ENCODE measurements at places on chromosomes 2 and 18.
A peak's percentile ranks its signal among the peaks of the same experiment; 100 is the strongest.

DNA sequence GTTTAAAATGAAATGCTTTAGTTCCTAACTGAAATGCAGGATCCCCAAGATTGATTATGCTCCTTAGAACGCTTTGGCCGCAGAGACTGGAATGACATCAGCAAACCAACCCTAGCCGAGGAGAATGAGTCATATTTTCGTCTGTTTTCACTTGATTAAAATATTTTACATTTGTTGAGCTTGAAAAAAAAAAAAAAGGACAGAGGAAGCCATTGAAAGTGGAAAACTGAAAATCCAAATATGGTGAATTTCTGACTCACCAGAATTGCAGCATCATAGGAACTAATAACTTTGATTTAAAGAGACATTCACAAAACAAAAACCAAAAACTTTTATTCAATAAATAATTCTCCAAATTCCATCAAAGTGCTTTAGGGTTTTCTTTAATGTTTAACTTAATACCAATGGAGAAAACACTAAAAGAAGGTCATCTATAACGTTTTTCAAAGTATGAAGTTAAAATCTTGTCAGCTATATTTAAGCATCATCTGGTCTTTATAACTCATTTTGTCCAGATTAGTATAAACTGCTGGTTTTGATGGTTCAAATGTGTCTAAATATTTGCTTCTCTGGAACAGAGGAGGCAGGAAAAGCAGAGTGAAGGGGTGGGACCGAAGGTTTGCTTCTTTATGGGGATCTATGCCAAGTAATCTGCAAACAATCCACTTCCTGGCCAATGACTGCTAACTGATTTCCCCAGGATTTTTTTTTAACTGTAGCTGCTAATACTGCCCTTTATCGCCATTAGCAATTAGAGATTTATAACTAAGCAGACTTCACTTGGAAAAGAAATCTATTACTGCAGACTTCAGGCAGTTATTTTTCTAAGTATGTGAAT lies 30.9 kb upstream of the COL5A2 start:
- no peaks in the 10 kb centered on the region for H3K27me3 ChIP-seq
- H3K36me3 ChIP-seq = no peaks in the 10 kb centered on the region
- no peak overlapping the region for H3K27ac ChIP-seq
- no peak for DNase-seq
- no peaks in the 10 kb centered on the region for H3K4me1 ChIP-seq

- no peak for DNase-seq
- H3K27ac ChIP-seq = no peak overlapping the region
- no peak overlapping the region for H3K4me3 ChIP-seq
- H3K27me3 ChIP-seq = no peaks in the 10 kb centered on the region
These were observed 106.4 kb downstream of the POLE4 start for GRCh38 chr2:75064691-75065396.

DNA sequence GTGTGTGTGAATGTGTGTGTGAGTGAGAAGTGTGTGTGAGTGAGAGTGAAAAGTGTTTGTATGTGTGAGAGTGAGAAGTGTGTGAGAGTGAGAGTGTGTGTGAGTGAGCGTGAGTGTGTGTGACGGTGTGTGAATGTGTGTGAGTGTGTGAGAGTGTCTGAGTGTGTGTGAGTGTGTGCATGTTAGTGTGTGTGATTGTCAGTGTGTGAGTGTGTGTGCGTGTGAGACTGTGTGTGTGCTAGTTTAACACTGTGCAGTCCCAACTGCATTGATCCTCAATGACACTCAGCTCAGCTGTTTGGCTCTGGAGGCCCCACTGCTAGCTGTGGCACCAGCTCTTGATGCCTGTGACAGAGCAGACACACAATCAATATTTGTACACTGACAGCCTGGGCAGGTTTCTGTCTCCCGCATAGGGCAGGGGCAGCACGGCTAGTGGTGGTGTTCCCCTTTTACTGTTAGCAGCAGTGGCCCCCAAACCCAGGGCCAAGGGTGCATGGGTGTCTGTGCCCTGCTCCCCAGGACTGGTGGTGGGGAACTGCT lies 135.0 kb downstream of the INHBB start:
- no peak overlapping the region for H3K4me3 ChIP-seq
- H3K36me3 ChIP-seq = no peaks in the 10 kb centered on the region
- no peak overlapping the region for H3K27ac ChIP-seq
- H3K4me1 ChIP-seq = no peaks in the 10 kb centered on the region
- no peaks in the 10 kb centered on the region for H3K27me3 ChIP-seq

GRCh38 chr2:241686324-241686649 lies 328 bp downstream of the DTYMK start:
- H3K27ac ChIP-seq = peak overlapping the region; percentile 61
- no peaks in the 10 kb centered on the region for H3K27me3 ChIP-seq
- no peak for DNase-seq

DNA sequence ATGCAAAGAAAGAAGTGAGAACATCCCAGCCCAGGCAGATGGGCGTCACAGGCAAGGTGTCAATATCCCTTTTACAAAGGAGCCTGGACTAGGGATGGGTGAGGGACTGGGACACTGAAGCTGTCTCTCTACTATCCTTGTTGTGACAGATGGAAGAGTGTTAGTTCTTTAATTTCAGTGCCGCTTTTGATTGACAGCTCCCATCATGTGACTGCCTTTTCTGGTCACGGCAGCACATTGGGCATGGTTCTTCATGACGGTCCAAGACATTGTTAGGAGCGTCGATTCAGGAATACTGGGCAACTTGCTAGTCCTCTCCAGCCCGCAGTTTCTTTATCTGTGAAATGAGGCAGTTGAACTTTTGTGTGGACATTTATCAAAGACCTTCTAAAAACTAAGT lies 42.4 kb upstream of the KIF5C start:
- H3K4me3 ChIP-seq = no peak overlapping the region
- no peaks in the 10 kb centered on the region for H3K4me1 ChIP-seq
- no peak overlapping the region for H3K27ac ChIP-seq
- no peaks in the 10 kb centered on the region for H3K36me3 ChIP-seq
- H3K27me3 ChIP-seq = no peaks in the 10 kb centered on the region

DNA sequence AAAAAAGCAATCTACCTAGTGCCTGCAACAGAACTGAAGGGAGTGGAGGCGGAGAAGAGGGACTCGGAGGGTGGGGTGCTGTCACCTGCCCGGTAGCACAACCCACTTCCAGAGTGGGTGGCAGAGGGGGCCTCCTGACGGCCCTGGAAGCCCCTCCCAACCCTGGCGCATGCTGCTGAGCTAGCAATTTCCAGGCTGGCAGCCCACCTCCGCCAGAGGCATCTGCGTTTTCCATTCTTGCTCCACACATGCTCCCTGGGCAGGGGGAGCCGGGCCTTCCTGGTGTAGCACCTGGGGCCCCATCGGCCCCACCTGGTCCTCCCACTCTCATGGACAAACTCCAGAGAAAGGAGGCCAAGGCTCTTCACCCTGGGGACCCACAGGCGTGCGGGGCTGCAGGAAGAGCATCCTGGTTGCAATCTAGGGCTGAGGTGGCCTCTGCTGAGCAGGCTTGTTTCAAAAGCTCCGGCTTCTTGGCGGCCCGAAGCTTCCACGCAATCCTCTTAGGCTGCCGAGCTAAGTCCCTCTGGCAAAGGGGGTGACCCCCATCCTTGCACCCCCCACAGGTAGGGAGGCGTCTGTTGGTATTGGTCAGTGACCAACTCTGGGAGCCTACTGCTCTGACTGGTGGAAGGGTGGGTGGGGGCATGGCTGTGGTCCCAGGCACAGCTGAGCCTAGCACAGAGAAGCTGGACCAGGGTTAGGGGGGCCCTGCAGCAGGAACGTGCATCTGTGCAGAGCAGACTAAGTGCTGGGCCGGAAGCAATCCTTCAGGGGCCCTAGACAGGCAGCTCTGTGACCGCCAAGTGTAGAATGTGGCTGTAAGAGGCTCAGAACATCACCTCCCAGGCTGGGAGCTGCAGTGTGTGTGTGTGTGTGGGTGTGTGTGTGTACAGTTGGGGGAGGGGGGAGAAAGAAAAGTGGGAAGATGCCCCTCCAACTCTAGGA lies 2.6 kb downstream of the HS6ST1 start:
- peaks cover 29% of the 10 kb centered on the region for H3K4me1 ChIP-seq
- H3K27me3 ChIP-seq = no peaks in the 10 kb centered on the region
- no peak for DNase-seq
- H3K36me3 ChIP-seq = no peaks in the 10 kb centered on the region
- H3K27ac ChIP-seq = no peak overlapping the region

DNA sequence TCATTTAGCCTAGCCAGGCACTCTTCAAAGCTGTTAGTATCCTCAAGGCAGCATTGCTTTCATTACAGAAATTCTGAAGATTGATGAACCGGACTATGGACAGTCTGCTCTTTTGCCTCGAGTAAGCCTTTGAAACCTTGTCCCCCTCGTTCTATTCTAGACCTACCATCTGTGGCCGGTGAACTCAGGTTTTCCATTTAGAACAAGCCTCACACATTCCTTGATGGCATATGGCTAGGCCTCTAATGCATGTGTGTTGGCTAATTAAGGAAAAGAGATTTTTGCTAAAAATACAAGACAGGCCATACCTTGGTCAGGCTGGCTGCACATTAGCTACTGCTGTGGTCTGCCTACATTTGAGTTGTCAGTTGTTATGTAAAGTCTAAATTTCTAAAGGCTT lies 111.8 kb downstream of the CERS6 start:
- no peaks in the 10 kb centered on the region for H3K36me3 ChIP-seq
- no peak overlapping the region for H3K4me3 ChIP-seq
- H3K27ac ChIP-seq = no peak overlapping the region
- no peak for DNase-seq
- H3K4me1 ChIP-seq = no peaks in the 10 kb centered on the region

GRCh38 chr2:109201465-109202327 lies 72.7 kb downstream of the SH3RF3 start:
- no peaks in the 10 kb centered on the region for H3K4me1 ChIP-seq
- no peak overlapping the region for H3K27ac ChIP-seq
- DNase-seq = no peak
- H3K27me3 ChIP-seq = no peaks in the 10 kb centered on the region
- H3K4me3 ChIP-seq = no peak overlapping the region

DNA sequence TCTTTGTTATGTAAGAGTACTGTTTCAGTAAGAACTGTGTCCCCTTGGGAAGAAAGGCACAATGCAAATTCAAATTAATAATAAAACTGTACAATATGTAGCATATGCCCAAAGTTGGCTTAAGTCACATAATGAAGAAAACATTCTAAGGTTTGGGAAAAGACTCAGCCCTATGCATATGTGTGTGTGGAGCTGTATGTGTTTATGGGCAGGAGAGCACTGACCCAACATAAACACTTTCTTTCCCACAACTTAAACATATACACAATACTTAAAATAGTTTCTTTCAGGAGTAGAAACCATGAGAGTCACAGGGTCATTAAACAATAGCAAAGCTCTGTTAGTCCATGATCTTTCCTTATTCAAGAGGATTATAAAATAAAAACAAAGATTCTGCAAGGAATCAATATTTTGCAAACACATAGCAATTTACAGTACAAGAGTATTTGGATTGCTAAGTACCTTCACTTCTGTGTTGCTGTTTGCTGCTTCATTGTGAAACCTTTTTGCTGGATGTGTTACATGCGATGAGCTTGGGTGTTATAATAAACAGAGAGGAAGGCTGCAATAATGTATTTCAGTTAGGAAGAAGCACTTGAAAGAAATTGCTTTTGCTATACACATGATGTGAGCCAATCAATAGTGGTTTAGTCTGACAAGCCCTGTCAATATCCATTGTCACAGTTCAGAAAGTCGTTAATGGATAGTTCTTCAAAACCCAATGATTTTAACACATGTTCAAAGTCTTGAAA lies 347.3 kb downstream of the ARHGAP15 start:
- no peak for DNase-seq
- no peaks in the 10 kb centered on the region for H3K4me1 ChIP-seq
- peaks cover 10% of the 10 kb centered on the region for H3K36me3 ChIP-seq
- no peaks in the 10 kb centered on the region for H3K27me3 ChIP-seq
- no peak overlapping the region for H3K27ac ChIP-seq
- H3K4me3 ChIP-seq = no peak overlapping the region

DNA sequence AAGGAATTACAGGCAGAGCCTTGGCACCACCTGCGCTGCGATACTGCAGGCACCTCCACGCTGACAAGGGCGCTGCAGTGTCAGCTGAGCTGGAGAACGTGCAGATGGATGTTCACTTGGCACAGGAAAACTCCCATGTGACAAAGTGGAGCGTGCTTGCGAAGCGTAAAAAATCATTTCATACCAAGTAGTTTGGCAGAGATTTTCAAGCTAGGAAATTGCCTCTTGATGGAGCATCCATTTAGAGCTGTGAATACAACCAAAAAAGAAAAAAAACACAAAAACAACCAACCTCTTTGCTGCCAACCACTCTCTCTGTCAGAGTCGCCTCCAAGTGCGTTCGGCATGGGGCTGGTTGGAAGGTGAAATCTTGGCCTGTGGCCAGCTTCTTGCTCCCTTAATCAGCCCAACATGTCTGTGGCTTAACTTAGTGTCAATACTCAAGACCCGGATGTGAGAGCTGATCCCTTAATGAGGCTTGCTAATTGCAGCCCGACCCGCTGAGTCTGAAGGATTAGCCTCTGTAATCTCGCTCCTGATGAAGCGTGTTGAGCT lies 38.1 kb downstream of the ACOXL start:
- no peaks in the 10 kb centered on the region for H3K36me3 ChIP-seq
- no peaks in the 10 kb centered on the region for H3K27me3 ChIP-seq
- H3K27ac ChIP-seq = no peak overlapping the region

GRCh38 chr2:118310681-118311429 lies 222.6 kb downstream of the INSIG2 start:
- no peaks in the 10 kb centered on the region for H3K27me3 ChIP-seq
- no peak for DNase-seq
- H3K4me3 ChIP-seq = peak overlapping the region; percentile 69
- H3K4me1 ChIP-seq = peaks cover 6% of the 10 kb centered on the region

DNA sequence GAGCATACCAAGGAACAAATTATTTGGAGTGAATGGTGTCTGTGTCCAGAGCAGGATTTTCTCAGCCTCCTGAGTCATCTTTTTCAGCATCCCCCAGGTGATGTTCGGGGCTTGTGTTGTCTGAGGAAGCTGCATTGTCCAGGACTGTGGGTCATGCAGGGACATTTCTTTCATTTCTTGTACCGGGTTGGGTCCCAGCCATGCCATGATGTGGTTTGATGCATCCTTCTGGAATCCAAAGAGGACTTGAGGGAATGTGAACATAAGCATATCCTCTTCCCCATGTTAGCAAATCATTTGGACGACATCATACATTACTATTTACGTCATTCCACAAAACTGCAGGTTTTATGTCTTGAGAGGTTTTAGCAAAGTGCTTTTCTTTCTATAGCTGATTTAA lies 797.8 kb downstream of the CCDC85A start:
- no peaks in the 10 kb centered on the region for H3K27me3 ChIP-seq
- H3K27ac ChIP-seq = no peak overlapping the region
- no peaks in the 10 kb centered on the region for H3K4me1 ChIP-seq
- H3K36me3 ChIP-seq = no peaks in the 10 kb centered on the region
- H3K4me3 ChIP-seq = no peak overlapping the region
- DNase-seq = no peak

- no peaks in the 10 kb centered on the region for H3K4me1 ChIP-seq
These were observed 221.8 kb downstream of the MREG start for GRCh38 chr2:215791481-215791937.

DNA sequence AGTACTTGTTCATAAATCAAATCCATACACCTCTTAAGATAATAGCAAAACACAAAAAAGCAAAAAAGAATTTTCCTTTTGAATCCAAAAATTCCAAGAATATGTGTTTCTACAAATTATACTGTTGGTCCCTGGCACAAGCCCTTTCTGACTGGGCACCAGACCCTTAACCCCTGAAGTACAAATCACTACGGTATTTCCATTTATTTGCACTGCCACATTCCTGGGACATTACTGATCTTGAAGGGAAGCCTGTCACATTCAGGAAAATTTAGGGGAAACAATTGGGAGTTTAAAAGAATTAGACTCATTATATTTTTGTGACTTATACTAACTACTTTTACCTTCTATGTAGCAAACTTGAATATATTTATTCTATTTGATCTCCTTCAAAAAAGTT lies 98.8 kb downstream of the ZNF521 start:
- no peaks in the 10 kb centered on the region for H3K36me3 ChIP-seq
- DNase-seq = no peak
- no peak overlapping the region for H3K27ac ChIP-seq

Measured in effector memory CD4-positive, alpha-beta T cell (primary cell).